SJSA1 (cell line): ENCODE measurements at places on chromosomes 16 and 17. TPM values are rescaled to one million over a fixed set of nuclear protein-coding genes. Genes with fewer than 3 reads are reported as not detected.
A peak's percentile ranks its signal among the peaks of the same experiment; 100 is the strongest.

- DNase-seq, result peak; percentile 58
Observed at GRCh38 chr17:78400581-78401240, 22.3 kb downstream of the PGS1 start.

The OR2C1 gene
- 0.08 TPM in 1 of 2 replicates, not detected in the other for total RNA-seq

GRCh38 chr17:38743556-38744171 lies 4.5 kb downstream of the PCGF2 start:
- no peak for DNase-seq

- DNase-seq, result no peak
Observed at GRCh38 chr17:82662711-82663261, 14.5 kb upstream of the WDR45B start.

The FBXO31 gene
- total RNA-seq, result 26.2 and 27.2 TPM in 2 replicates

DNA sequence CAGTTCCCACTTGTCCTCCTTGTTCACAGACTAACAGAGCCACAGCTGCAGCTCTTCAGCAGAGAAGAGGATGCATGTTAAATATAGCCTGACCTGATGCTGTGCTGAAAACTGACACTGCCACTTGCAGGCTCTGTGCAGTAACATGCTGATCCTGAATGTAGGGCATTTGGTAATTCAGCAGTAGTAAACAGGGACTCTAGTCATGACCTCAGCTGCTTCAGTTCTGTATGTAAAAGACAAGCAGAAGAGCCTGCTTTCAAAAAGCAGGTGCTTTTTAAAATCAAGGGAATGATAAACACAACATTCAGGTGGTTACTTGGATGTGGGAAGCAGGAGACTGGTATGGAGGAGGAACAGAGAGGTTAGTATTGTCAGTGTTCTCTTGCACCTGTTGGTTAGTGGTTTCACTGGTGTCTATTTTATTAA lies 33.8 kb downstream of the ESRP2 start:
- DNase-seq, result no peak

DNA sequence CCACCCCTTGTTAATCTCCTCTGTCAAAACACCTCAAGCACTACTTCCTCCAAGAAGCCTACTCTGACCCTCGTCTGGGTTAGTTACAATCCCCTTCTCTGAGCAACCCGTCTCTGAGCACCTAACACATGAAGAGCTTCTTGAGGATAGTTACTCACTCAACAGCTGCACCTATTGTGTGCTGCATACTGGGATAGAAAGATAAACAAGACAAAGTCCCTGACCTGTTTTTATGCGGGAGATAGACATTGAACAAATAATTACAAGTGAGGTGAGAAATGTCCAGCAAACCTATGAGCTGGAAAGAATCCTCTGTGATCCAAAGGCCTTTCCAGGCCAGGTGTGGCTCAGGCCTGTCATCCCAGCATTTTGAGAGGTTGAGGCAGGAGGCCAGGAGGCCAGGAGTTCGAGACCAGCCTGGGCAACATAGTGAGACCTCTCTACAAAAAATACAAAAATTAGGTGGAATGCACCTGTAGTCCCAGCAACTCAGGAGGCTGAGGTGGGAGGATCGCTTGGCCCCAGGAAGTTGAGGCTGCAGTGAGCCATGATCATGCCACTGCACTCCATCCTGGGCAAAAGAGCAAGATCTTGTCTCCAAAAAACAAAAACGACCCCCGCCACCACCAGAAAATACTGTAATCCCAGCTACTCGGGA lies 5.5 kb upstream of the ZNF771 start:
- no peak for DNase-seq

The FAM117A gene
- 1.3 and 2.6 TPM in 2 replicates for total RNA-seq

DNA sequence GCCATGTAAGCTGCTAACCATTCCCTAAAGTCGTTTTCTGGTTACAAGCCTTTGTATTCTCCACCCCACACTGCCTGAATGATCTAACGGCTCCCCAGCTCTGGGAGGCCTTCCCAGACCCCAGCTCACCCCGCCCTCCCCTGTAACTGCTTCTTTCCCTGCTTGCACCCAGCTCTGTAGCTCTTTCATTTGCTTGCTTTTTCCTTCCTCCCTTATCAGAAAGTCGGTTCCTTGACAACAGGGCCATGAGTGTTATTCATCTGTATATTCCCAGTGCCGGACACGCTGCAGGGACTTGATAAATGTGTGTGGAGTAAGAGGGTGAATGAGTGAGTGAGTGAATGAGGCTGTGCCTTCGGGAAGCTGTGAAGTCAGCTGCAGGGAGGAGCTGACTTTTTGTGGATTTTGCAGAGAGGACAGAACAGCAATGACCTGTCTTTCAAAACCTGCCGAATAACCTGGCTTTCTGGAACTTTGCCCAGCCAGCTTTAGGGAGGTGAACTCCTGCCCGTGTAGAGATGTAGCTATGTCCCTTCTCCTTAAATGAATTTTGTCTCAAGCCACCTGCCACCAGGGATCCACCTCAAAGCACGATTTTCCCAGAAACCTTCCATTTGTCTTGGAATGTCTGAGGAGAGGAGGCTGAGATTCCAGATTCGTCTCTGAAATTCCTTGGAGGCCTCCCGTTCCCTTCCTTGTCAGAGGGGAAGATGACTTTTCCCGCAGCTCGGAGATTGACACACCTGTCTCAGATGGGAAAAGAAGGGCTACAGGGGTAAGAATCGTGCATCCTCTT lies 20.0 kb upstream of the CACNG4 start:
- DNase-seq, result no peak

- no peak for DNase-seq
Observed at GRCh38 chr17:67759355-67760171, 41.8 kb downstream of the NOL11 start.

The SLC38A8 gene
- not detected in 2 replicates for total RNA-seq

The ITGAX gene
- 0.09 TPM in 1 of 2 replicates, not detected in the other for total RNA-seq

GRCh38 chr16:74748616-74749026 lies 26.0 kb downstream of the FA2H start:
- no peak for DNase-seq

DNA sequence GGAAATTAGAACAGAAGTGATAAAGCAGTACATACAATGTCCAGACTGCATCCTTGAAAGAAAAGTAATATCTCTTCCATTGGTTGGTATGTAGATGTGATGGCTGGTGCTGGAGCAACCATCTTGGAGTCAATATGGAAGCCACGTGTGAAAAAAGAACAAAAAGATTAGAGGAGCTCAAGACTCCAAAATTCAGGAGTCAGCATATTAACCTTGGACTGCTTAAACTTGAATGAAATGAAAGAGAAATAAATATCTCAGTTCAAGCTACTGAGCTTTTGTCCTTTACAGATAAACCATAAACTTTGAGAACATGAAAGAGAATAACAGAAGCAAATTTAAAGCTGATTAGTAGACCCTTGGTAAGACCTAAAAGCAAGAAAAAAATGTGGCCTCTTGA lies 197.9 kb downstream of the HS3ST3B1 start:
- DNase-seq, result no peak

The RHBDF1 gene
- 21.4 and 23.4 TPM in 2 replicates for total RNA-seq

- peak; percentile 96 for DNase-seq
Observed at GRCh38 chr17:64129765-64130558, at the start of gene ERN1. Gene ERN1, minus strand, starts transcription at chr17:64130144. Its CDS starts 115 bp downstream, at chr17:64130029.

GRCh38 chr17:76492123-76492988 lies 8.9 kb downstream of the RHBDF2 start:
- DNase-seq, result no peak

- DNase-seq, result no peak
Observed at GRCh38 chr17:63537991-63538692, 12.1 kb upstream of the DCAF7 start.

GRCh38 chr17:55693254-55694216 lies 29.1 kb downstream of the TMEM100 start:
- no peak for DNase-seq

The CCL3 gene
- total RNA-seq, result not detected in 2 replicates

GRCh38 chr16:46899443-46900143 lies 15.4 kb downstream of the GPT2 start:
- DNase-seq, result peak; percentile 59

DNA sequence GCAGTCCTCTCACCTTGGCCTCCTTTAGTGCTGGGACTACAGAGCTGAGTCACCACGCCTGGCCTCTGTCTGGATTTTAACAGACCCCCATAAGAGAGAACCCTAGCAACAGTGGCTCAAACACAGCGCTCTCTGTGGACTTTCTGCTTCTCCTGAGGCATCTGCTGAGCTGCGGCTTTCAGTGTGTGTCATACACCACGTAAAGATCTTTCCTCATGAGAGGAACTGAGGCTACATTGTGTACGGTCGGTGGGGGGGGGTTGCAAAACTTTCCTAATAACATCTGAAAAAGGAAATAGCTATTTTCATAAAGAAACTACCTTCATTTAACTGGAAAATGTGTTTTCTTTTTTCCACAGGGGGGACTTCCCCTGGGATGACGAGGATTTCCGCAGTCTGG lies 32.9 kb downstream of the DEF8 start:
- no peak for DNase-seq

The IGF2BP1 gene
- total RNA-seq, result 5.0 and 8.7 TPM in 2 replicates

DNA sequence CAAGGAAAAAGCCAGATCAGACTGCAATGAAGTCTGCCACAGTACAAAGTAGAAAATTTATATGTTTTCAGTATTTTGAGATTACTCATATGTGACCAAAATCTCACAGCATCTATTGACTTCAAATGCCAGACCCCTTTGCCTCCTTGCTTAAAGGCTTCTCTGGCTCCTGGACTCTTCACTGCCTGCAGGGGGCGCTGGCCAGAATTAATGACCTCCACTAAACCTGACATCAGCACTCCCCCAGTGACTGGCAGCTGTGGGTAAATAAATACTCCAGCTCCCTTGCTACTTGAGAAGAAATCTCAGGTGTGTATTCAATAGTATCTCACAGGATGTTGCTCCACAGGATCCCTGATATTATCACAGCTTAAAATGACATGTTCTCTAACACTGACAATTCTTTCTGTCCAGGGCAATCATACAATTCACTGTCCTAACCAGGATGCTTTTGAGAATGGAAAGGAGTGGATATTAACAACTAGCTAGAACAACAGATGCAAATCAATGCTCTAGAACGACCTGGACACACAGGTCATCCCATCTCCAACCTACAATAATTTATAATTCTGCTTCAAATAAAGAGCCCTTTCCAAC lies 4.0 kb downstream of the BECN1 start:
- peak; percentile 28 for DNase-seq

GRCh38 chr17:66965801-66966262 lies 1.3 kb downstream of the CACNG4 start:
- no peak for DNase-seq

GRCh38 chr17:1385861-1386260 lies 14.2 kb downstream of the YWHAE start:
- no peak for DNase-seq

The BICDL2 gene
- not detected in 2 replicates for total RNA-seq

The RHBDL3 gene
- total RNA-seq, result 0.63 and 1.2 TPM in 2 replicates

The MT4 gene
- total RNA-seq, result not detected in 2 replicates

- DNase-seq, result peak; percentile 97
Observed at GRCh38 chr17:50196826-50197225, 4.6 kb downstream of the COL1A1 start.

The SOX9 gene
- 2.9 and 4.0 TPM in 2 replicates for total RNA-seq

The GRAPL gene
- total RNA-seq, result not detected in 2 replicates

GRCh38 chr17:61816538-61816937 lies 46.8 kb downstream of the BRIP1 start:
- no peak for DNase-seq

- no peak for DNase-seq
Observed at GRCh38 chr16:79362300-79362970, 238.1 kb downstream of the MAF start.

GRCh38 chr16:80082906-80083305 lies 457.9 kb upstream of the DYNLRB2 start:
- no peak for DNase-seq

The MT1H gene
- not detected in 2 replicates for total RNA-seq

DNA sequence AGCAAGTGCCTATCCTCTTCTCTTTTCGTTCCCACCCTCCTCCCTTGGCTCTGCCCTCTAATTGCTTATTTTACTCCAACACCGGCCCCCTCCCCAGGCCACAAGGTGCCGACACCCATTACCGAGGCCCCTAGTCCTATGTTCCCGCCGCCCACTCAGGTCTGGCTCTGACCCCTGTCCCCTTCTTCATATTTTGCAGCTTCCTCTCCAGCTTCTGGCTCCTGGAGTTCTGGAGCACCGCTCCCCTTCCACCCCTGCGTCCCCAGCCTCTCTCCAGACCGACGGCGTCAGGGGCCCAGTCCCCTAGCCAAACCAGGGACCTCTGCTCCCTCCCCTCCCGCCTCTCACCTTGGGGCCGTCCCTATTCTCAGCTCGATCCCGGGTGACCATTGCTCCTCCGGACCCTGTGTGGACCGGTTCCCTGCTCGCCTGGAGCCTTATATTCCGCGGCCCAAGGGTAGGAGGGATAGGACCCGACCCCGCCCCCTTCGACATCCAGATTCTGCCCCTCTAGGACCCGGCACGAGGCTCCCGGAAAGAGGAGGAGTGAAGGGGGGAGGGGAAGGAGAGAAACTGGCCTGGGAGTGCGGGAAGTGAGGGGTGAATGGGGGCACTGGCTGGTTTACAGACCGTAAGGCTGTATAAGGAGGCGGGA lies at the start of gene HES7:
Gene HES7 (minus strand): TSS at position 412 of the 655 bp plus-strand sequence. CDS start 22 bp downstream, at position 390.
- no peak for DNase-seq

DNA sequence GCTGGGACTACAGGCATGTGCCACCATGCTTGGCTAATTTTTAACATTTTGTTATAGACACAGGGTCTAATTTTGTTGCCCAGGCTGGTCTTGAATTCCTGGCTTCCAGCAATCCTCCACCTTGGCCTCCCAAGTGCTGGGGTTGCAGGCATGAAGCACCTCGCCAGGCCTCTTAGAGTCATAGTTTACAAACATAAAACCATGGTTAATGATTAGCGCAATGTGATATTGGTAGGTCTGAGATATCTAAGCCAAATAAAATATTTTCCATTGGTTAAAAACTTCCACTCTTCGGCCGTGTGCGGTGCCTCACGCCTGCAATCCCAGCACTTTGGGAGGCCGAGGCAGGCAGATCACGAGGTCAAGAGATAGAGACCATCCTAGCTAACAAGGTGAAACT lies 16.6 kb downstream of the TXNDC11 start:
- DNase-seq, result no peak

The EVPL gene
- total RNA-seq, result not detected in 2 replicates

- DNase-seq, result peak; percentile 75
Observed at GRCh38 chr16:73232555-73233328, 184.8 kb upstream of the ZFHX3 start.

The NUDT7 gene
- total RNA-seq, result 2.8 and 3.0 TPM in 2 replicates

GRCh38 chr17:29557085-29557738 lies 9.6 kb downstream of the ABHD15 start:
- DNase-seq, result no peak

The FBXL16 gene
- 0.13 TPM in 1 of 2 replicates, not detected in the other for total RNA-seq

The ASPHD1 gene
- 3.7 and 8.8 TPM in 2 replicates for total RNA-seq

DNA sequence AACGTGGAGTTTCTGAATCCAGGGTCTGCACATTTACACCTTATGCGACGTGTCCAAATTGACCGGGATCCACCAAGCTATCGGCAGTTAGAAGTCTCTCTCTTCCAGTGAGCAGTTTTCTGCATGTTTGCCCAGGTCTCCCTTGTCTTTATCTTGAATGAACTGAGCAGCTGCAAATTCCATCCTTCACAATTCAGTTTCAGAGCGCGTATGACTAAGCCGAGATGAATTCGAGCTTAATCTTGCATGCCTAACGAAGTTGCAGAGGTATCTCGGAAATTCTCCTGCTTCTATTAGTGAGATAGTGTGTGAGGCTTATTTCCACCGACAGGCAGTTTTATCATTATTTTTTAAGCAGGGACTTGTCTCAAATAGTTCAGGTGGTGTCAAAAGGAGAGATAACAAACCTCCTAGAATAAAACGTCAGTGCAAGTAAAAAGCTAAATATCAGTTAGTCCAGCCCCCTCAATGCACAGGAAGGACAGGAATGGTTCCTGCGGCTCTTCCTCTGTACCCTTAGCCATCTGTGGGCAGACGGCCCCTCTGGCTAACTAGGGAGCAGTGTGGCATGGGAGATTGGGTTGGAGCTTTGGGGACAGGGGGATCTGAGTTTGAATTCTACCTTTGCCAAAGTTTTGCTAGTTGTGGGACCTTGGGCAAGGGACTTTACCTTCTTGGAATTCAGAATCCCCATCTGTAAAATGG lies 93.0 kb upstream of the GPR139 start:
- DNase-seq, result no peak

The ATP1B2 gene
- total RNA-seq, result not detected in 2 replicates

The CD300H gene
- total RNA-seq, result not detected in 2 replicates
